ENCODE measurements at places on chromosomes 2 and 18. TPM values are rescaled to one million over a fixed set of nuclear protein-coding genes. Genes with fewer than 3 reads are reported as not detected.

CXCR2 gene
- total RNA-seq, result 1.3 TPM

POTEI gene
- total RNA-seq, result not detected

ACKR3 gene
- 12.6 TPM for total RNA-seq

MAP2 gene
- total RNA-seq, result 2.5 TPM

LRRC30 gene
- total RNA-seq, result 11.2 TPM

DNA sequence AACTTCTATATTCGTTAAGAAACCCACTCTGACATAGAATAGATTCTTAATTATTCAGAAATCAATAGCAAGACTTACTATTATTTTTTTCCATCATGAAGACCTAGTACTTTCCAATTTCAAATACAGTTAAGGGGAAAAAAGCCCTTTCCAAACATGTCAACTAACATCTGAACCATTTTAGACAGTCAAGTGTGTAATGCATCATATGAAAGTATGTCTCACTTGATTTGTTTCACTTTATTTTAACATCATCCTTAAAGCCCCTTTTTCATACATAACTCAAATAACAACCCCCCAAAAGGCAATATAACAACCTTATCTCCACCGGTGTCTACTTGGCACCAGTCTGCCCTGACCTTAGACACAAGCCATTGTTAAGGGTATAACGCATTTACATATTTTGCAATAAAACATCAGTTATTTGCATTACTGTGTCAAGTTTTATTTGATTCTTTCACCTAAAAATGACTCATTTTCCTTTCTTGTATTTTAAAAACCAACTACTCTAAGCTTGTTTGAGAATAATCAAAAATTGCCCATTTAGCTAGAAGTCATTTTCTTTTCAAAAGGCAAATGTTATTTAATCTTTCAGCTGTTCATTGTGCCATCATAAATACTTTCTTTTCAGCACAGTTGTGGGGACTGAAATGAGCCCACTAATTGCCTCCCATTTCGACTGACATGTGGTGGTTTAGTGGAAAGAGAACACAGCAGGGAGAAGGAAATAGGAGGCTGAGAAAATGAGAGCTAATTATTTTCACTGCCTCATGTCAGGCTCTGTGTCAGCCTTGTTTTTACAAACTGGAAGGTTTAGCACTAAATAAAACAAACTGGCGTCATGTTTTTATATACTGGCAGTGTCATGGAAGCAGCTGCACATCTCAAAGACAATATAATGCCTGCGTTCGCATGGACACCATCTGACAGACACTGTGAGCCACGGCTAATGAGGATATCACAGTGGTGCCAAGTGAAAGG lies 104.7 kb upstream of the CDCA7 start:
- DNase-seq, result no peak

DNA sequence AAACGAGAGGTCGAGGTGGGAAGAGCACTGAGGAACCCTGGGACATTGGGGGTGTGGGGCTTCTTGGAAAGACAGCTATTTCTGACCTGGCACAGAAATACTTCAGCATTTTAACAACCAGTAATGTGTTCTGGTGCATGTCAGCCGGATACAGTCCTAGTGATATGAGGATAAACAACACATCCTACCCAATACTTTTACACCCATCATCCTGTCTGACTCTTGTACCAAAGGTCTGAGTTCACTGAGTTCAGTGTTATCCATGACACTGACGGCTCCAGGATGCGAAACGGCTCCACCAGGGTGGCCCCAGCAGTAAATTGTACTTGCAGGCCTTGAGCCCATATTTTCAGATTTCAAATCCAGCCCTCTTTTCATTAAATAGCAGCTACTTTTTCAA lies 65.9 kb upstream of the SH3BP4 start:
- DNase-seq, result no peak

DIPK1C gene
- 0.25 TPM for total RNA-seq

DNA sequence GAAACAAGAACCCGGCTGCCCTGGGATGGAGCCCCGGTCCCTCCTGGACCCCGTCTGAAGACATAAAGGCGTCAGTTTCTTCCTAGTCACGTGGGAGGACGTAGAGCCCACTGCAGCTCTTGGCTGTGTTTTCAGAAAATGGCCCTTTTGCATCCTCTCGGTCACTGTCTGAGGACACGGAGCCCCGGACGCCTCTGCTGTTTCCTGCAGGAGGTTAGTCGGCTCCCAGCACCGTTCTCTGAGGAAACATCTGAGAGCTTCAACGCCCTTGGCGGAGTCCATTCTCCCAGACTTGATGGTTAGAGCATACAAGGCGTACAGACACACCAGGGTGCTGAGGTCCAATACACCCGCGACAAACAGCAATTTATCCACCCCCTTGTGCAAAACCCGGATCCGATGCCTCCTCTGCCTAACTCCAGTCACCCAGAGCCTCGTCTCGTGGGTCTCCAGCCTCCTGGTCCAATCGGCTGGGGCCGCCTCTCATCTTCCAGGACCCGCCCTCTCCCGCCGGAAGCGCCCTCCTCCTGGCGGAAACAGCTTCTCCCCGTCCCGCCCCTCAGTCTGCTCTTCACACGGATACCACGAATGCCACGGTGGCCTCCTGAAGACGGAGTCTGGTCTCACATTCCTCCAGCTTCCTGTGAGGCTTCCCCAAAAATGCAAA lies 119.4 kb downstream of the TMEM18 start:
- DNase-seq, result peak; percentile 51

BCL11A gene
- 0.66 TPM for total RNA-seq

DNA sequence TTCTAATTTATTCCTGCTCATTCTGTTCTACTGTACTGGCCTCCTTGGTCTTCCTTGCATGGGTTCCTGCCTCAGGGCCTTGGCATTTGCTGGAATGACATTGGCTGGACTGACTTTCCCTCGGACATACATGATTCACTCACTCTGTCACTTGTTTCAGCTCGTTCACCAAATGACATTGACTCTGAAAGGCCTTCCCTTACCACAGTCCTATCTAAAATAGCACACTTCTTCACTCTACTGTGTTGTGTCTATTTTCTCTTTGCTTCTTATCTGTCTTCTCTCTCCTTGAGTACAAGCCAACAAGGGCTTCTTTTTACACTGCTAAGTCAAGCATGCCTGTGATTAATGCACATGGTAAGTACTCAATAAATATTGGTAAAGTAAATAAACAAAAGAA lies 65.6 kb downstream of the SCG2 start:
- no peak for DNase-seq

DNA sequence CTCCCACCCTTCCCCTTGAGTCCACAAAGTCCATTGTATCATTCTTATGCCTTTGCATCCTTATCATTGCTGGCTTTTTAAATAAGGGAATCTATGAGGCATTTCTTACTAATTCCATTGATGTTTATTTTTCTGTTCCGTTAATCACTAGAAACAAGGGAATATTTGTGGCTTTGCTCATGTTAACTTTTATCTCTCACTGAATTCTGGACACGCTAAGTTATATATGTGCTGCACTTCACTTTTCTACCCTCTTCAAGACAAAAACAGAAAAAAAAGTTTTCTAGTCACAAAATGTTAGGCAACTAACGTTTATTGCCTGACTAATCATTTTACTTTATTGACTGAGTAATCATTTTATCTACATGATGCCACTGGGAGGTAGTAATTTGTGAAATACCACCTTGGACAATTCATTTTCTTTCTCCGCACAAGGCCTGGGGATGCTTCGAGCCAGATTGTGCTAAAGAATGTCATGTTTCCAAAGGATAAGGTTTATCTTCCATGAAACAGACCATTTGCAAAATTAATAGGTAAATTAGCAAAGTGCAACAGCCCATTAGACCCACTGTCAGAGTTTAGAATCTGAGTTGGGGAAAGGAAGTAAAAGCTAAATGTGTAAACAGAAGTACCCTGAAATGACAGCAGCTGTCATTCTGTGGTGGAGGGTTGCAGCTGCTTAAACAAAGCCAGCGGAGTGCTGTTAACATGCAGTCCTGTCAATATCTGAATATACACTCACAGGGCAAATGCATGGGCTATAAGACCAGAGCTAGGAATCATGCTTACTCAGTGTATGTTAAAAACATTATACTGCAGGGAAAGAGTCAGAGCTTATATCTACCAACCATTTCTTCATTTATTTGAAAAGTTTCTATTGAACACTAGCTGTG lies 658.7 kb downstream of the CNTNAP5 start:
- DNase-seq, result no peak

SLC39A10 gene
- total RNA-seq, result 5.8 TPM

RTP5 gene
- total RNA-seq, result not detected

FSHR gene
- not detected for total RNA-seq
